ENCODE measurements at places on chromosomes 11 and 22. TPM values are rescaled to one million over a fixed set of nuclear protein-coding genes. Genes with fewer than 3 reads are reported as not detected.

Gene IGSF22
- total RNA-seq: not detected

- peak; percentile 27 for DNase-seq
Observed at GRCh38 chr11:47378010-47378835, at the start of gene SPI1. Gene SPI1 (minus strand): TSS chr11:47378547. CDS start chr11:47378353, 194 bp downstream.

GRCh38 chr11:93746101-93746500, 4.6 kb downstream of the C11orf54 start:
- no peak for DNase-seq

GRCh38 chr11:10752061-10752460, 1.0 kb downstream of the CTR9 start:
- no peak for DNase-seq

DNA sequence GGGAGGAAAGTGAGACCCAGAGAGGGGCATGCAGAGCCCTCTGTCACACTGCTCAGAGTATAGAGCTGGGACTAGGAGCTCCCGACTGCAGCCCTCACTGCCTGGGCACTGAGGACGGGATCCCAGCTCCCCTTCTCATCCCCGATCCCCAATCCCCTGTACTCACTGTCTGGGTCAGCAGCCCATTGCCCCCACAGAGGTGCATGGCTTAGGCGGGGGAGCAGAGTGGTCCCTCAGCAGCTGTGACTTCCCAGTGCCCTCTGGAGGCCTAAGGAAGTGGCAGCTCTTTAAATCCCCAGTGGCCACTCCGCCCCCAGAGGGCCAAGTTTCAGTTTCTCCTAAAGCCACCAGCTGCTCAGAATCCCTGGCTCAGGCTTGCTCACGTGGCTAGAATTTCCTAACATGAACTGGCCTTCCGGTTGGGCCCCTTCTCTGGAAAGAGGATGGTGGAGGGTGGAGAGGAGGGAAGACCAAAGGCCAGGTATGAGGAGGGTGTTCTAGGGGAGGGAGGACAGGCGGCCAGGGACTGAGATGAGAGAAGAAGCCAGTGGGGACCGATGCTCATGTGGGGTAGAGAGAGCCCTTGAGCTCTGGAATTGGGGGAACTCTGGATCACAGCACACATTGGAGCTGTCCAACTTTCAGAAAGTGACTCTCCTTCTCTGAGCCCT, at the start of gene BATF2:
TSS of gene BATF2 (minus strand) at position 262 of the 671 bp plus-strand sequence. CDS start at position 205, 57 bp downstream.
- peak; percentile 95 for DNase-seq

DNA sequence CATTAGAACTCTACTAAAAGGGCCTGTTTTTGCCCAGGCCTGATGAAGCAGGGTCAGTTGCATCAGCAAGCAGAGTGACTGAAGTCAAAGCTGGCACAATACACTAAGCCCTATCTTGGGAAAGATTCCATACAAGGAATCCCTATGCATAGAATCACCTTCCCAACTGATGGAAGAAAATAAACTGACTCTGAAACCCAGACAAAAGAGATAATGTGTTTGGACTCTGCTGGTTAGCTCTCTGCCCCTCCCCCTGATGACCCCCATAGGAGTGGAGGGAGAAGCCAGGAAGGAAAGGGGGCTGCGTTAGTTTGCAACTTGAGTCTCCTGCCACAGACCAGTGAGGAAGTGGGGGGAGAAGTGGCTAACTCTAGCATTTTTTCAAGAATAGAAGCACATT, 32.9 kb downstream of the GALNT18 start:
- DNase-seq: no peak

DNA sequence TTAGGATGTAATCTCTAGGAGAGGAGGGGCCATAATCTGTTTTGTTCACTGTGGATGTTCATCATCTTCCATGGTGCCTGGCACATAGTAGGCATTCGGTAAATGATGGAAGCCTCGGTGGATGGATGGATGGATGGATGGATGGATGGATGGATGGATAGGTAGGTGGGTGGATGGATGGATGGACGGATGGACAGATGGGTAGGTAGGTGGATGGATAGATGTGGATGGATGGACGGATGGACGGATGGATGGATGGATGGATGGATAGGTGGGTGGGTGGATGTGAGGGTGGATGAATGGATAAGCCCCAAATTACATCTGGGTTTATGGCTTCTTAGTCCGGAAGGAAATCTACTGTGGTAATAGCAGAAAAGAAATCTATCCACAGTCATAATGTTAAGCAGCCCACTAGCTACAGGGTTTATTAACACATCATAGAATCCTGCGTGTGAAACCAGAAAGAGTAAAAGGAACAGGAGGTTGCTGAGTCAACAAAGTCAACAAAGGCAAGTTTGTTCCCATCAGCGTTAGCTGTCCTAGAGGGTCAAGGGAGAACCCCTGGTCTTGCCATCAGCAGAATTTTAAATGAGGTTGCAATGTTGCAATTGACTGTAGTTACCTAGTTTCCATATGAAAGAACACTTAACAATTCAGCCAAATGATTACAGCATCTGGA, 82.8 kb downstream of the C11orf91 start:
- DNase-seq: no peak

DNA sequence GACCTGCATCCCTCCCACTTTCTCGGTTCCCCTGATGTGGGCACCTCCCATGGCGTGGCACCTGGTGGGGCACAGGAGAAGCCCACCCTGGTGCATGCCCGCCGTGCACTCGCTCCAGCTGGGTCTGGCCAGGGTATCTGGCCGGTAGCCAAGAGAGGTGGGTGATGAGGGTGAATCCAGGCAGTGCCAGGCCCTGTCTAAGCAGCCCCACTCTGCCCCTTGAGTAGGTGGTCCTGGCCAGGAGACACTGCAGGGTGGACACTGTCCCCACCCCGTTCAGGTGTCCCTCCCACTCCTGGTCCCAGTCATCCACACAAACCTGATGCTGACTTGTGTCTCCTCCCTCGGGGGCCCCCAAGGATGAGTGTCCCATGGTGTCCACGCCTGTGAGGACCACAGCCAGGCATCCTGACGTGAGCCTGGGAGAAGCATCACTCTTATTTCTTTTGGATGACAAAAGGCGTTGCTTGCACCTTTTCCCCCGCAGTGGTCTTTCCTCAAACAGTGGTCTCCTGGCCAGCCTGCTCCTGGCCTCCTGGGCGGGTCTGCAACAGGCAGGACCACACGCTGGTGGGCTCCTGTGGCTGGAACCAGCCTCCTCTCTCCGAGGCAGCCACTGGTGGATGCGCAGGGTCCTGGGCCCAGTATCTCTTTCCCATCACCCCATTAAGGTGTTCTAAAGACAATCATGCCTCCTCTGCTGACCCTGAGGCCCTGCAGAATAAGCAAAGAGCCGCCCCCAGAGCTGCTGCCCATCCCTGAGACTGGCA, 922.3 kb downstream of the BRD1 start:
- no peak for DNase-seq

Gene CLMP
- 10.1 TPM for total RNA-seq

DNA sequence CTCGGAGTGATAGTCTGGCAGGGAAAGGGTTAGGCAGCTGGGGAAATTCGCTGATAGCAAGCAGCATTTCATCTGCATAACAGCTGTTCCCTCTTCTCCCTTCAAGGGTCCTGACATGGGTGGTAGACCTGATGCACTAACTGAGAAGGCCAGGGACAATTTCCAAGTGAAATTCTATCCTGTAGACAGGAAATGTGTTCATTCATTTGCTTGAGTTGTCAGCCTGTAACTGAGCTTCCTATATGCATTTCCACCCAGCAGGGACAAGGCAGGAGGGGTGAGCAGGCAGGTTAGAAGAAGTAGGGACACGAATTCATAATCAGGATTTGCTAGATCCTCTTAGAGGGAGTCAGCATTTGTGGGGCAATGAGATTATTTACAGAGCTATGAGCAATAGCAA, 154.3 kb upstream of the NCAM1 start:
- DNase-seq: no peak

GRCh38 chr11:71452199-71453036, 585 bp upstream of the NADSYN1 start:
- peak; percentile 75 for DNase-seq

- no peak for DNase-seq
Observed at GRCh38 chr22:35752006-35752862, 34.6 kb downstream of the APOL5 start.

Gene PANX2
- total RNA-seq: 0.33 TPM

GRCh38 chr11:69144316-69145049, 11.3 kb upstream of the SMIM38 start:
- no peak for DNase-seq

GRCh38 chr11:19392321-19392720, 151.6 kb upstream of the E2F8 start:
- DNase-seq: no peak

DNA sequence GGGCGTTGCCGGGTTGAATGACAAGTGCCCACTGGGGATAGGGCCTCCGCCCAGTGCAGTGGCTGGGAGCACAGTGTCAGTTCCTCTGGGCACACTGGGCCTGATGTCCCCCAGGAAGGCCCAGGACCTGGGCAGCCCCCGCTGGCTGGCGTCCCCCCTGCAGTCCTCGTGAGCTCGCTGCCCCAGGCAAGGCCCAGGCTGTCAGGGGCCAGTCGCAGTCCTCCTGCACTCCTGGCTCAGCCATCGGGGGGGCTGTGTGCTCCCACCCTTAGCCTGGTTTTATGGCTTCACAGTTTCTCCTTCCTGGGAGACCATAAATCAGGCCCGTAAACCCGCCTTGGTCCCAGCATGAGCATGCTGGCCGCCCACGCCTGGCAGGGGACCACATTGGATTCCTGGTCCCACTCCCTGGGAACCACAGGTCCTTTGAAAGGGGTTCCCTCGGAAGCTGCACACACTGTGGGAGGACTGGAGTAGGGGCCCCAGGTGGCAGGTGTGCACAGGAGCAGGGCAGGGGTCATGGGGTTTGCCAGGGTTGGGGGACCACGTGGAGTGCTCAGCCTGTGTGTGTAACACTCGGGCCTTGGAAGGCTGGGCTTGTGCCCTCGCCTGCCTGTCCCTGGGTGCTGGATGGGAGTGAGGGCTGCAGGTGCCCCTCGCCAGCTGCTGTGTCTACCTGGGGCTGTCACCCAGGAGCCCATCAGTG, 113.6 kb downstream of the KCNQ1OT1 start:
- no peak for DNase-seq

Gene C11orf58
- total RNA-seq: 92.4 TPM

GRCh38 chr11:64089915-64090805, 54.4 kb downstream of the FLRT1 start:
- no peak for DNase-seq

DNA sequence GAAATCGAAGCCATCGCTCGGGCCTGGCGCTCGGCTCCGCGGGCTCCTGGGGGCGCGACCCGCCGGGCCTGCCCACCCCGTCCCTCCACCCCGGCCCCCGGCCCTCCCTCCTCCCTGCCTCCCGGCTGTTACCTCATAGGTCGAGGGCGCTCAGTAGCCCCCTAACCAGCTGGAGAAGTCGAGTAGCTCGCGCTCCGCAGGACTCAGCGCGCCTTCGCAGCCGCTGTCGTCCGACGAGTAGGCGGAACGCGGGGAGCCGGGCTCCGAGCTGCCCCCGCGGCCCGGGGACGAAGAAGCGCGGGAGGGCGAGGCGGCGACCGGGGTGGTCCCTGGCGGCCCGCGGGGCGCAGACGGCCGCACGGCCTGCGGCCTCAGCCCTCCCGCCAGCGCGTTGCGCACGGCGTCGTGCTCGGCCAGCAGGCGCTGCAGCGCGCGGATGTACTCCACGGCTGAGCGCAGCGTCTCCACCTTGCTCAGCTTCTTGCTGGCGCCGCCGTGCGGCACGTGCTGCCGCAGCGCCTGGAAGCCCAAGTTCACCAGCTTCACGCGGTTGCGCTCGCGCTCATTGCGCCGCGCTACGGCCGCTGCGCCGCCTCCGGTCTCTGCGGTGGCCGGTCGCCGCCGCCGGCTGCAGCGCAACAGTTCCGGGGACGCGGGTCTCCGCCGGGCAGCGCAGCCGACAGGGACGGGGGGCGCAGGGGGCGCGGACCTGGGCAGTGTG, 627 bp downstream of the ASCL2 start:
- DNase-seq: peak; percentile 67

DNA sequence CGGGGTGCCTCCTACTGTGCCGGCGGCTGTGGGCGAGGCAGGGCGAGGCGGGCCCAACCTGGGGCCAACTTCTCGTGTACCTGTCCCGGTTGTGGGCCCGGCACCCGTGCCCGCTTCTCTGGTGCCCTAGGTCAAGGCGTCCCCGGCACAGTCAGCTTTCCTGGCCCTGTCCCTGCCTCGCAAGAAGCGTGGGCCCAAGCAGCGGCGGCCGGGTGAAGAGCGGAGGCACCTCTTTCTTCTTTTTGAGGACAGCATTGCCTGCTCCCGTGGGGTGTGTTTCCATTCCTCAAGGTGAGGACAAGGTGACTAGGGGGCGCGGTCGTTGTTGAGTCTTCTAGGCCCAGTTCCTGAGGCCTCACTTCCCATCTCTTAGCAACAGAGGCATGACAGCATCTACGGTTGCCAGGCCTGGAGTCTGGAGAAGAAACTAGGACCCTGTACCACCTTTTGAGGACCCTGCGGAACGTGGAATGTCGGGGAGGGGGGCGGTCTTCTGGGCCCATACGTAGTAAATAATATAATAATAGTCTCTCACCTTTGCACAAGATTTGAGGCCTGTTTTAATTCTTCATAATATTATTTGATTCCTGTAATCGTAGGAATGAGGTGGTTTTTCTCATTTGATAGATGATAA, 418 bp downstream of the ACO2 start:
- no peak for DNase-seq

DNA sequence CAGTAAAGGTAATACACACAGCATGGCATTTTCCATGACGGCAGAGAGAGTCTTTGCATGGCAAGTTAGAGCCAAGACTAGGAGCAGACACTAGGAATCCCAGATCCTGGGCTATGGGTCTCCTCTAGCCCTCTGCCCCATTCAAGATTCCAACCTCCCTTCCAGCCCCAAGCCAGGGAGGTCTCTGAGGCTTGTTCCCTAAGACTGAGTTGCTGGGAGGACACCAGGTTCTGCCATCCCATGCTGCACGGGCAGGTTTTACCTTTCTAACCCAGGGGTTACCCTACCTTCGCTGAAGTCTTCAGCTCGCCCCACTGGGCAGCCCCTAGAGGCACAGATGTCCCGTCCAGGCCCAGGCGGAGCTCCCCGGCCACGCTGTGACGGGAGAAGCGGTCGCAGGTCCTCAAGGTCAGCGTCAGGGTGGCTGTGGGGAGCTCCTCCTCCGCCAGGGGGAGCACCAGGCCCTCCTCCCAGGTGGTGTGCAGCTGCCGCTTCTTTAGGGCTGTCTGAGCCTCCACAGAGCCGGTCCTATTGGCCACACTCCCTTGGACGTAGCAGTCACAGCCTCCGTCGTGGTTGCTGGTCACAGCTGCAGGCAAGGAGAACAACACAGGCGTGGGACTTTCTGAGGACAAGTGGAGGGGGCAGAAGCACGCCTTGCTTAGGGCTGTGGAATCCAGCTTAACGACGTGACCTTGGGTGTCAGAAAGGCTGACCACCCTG, 33.8 kb downstream of the SYT13 start:
- peak; percentile 66 for DNase-seq

Gene SPDYC
- not detected for total RNA-seq

Gene ZFTA
- 23.1 TPM for total RNA-seq

DNA sequence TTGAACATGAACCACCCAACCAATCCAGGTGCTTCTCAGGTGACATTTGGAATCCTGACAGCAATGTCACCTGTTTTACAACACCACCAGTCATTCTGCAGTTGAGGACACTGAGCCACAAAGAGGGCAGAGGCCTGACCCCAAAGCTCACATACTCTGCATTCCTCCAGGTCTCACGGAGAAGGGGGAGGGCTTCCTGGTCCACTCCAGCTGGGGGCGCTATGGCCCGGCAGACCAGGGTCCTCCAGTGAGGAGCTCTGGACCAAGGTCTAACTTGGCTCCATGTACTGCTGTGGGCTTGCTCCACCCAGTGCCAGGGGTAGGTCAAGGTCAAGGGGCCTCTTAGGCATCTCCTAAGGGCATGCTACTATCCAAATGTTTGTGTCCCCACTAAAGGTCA, 1.5 kb upstream of the PNPLA3 start:
- no peak for DNase-seq

Gene PDE2A
- 7.0 TPM for total RNA-seq

- no peak for DNase-seq
Observed at GRCh38 chr11:12206529-12206928, 96.1 kb downstream of the MICAL2 start.
